ENCODE measurements at places on chromosomes 7 and 10.

- no peak for DNase-seq
Observed at GRCh38 chr7:99219185-99219767, 11.4 kb upstream of the KPNA7 start.

- peak; percentile 95 for DNase-seq
Observed at GRCh38 chr7:68461430-68461829, 1136.8 kb upstream of the AUTS2 start.

- DNase-seq: no peak
Observed at GRCh38 chr10:11113156-11113555, 95.5 kb downstream of the CELF2 start.

DNA sequence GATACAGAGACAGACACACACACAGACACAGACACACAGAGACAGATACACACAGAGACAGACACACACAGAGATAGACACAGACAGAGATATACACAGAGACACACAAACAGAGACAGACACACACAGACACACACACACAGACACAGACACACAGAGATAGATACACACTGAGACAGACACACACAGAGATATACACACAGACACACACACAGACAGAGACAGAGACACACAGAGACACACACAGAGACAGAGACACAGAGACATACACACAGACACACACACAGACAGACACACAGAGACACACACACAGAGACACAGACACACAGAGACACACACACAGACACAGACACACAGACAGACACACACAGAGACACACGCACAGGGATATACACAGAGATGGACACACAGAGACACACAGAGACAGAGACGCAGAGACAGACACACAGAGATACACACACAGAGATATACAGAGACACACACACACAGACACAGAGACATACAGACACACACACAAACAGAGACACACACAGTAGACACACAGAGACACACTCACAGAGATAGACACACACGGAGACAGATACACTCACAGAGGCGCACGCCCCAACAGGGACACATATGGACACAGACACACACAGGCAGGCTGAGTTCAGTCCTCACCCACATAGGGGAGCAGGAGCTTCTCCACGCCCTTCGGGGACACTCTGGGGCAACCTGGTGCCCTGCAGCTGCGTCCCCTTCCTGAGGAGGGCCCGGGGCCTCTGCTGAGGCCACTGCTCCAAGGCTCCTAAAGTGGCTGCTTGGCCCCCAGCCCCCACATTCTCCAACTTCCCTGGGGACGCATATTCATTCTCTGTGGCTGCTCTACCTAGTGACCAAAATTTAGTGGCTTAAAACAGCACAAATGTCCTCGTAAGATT, 10.3 kb upstream of the PPP2R2D start:
- no peak for DNase-seq

- no peak for DNase-seq
Observed at GRCh38 chr7:134419085-134419484, 39.8 kb downstream of the AKR1B1 start.

- no peak for DNase-seq
Observed at GRCh38 chr10:127368101-127368500, 171.7 kb upstream of the INSYN2A start.

DNA sequence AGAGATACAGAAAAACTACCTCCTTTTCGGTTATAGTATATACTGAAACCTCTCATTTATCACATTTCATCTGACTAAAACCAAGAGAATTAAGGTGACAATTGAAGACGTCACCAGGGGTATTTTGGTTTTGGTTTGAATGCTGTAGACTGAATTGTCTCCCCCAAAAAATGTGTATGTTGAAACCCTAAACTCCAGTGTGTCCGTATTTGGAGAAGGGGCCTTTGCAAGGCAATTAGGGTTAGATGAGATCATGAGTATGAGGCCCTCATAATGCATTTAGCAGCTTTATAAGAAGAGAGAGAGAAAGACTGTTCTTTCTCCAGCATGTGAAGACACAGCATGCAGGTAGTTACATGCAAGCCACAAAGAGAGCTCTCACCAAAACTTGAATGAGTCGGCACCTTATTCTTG, 59.5 kb downstream of the CACNA2D1 start:
- no peak for DNase-seq

DNA sequence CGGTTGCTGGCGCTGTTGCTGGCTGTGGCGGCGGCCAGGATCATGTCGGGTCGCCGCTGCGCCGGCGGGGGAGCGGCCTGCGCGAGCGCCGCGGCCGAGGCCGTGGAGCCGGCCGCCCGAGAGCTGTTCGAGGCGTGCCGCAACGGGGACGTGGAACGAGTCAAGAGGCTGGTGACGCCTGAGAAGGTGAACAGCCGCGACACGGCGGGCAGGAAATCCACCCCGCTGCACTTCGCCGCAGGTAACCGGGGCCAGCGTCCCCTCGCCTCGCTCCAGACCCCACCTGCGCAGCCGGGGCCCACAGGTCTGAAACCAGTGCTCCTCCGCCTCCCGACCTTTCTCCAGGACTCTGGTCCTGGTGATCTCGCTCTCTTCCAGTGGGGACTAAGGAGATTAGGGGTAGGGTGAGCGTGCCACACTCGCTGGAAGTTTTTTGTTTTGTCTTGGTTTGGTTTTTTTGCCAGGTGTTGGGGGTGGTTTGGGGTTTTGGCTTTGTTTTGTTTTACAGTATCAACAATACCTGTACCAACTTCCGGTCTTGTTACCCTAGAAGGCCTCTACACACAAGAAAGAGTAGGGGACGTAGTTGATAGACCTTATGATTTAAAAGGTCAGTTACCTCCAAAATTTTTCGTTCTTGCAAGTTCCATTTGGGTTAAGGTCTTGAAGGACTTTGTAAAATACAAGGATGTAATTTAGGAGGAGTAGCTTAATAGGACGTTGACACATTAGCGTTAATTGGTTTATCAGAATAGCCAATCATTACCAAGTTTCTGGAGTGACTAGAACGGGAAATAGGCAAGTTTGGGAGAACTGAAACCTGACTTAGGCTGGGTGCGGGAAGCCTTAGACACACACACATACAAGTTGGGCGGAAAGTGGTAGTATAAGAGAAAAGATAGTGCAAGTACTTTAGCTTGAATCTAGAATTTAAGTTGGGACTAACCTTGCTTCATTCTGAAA, 704 bp downstream of the TNKS2 start:
- peak; percentile 36 for DNase-seq

DNA sequence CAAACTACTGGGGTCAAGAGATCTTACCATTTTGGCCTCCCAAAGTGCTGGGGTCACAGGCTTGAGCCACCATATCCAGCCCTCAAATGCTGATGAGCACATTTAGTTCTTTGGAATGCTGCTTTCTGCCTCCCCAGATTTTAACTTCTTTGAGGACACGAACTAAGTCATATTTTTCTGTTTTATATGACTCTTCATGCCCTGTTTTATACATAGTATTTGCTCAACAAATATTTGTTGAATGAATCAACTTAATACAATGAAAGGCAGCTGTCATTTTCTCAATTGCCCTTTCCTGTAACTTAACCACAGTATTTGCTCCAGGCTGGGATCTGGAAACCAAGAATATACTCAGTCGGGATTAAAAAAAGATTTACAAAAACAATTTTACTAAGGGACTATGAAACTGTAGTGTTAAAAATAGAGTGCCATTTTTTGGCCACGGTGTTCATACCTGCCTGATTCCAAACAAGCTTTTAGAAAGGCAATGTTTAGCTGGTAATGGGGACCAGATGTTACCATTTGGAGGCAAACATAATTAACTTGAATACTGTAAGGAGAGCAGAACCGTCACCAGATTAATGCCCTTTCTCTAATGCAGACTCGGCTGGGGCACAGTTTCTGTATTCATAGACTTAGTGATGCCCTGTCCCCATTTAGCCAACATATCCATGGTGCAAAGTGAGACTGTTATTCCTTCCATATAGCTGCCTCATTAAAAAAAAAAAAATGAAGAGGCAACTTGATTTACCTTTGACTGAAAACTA, 117.6 kb downstream of the NRP1 start:
- DNase-seq: peak; percentile 88

GRCh38 chr7:31744294-31744874, 57.4 kb downstream of the PPP1R17 start:
- DNase-seq: peak; percentile 64

GRCh38 chr7:85261336-85261735, 74.5 kb upstream of the SEMA3D start:
- peak; percentile 73 for DNase-seq

GRCh38 chr10:103602028-103602851, 108.7 kb downstream of the NEURL1 start:
- DNase-seq: no peak

GRCh38 chr10:36474456-36474855, 650.9 kb upstream of the ANKRD30A start:
- no peak for DNase-seq

DNA sequence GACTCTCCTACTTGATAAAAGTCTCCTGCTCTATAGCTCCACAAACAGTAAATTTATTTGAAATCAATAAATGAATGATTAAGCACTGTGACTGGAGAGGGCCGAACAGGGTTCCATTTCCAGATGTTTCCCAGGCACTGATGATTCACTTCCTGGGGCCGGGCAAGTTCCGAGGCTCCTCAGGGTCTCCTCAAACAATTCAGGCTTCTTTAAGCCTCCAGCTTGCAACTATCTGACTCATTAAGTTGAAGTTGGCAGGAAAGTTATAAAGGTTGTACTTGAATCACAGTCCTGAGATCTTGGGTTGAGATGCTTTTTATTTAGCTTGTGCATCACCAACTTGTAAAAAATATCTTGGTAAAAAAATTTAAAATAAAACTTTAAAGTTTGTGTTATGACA, 612.9 kb downstream of the DNAJB6 start:
- DNase-seq: no peak

DNA sequence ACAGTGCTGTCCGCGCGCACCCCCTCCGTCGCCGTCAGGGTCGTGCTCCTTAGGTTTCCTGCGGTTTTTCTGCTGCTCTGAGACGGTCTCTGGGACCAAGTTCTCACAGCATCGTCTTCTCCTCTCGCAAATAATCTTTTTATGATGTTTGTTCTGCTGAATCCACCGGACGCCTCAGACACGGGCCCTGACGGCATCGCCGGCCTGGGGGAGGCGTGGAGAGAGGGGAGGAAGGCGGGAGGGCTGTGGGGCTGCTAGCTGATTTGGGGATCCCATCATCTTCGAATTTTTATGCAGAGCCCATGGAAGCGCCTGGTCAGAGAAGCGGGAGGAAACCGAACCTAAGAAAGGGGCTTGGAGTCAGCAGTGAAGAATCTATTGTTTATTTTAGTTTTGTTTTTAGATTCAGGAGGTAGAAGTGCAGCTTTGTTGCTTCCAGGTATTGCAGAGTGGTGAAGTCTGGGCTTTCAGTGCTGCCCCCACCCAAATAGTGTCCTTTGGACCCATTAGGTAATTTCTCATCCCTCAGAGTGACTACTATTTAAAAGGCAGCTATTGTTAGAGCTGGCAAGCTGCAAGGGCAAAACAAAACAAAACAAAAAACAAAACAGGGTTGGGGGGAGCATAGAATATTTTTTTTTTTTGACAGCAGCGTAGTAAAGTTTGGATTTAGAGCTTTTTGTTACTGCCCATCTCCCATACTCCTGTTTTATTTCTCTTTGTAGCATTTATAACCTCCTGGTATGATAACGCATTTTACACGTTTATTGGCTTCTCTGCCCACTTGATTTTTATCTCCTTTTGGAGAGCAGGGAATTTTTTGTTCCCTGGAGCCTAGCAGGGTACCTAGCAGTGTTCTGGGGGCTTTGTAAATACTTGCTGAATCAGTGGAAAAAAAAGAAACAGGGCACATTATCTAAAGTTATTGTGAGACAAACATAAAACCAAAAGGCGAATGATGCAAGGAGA, 92.6 kb downstream of the SPAG6 start:
- peak; percentile 31 for DNase-seq

DNA sequence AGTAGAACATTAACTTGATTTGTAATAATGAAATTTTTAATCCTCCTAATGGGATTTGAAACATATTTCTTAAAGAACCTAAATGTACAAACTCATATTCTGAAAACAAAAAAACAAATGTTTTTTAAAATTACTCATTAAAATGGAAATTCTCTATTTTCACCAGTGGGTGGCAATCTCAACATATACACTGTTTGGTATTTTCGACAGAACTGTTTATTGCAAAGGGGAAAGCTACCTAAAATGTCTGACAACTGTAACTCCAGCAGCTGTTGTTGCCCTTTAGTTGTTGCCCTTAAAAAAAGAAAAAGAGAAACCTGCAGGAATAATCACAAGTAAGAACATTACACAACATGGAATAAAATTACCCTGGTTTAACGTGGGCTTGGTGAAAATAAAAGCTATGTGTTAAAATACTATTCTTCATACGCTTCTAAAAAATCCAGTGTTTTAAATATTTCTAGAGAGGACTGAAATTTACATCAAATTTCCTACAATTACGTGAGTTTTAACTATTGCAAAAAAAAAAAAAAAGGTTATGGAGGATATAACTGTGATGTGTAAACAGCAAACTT, 54.5 kb downstream of the COL1A2 start:
- DNase-seq: peak; percentile 51

- DNase-seq: no peak
Observed at GRCh38 chr10:13308096-13308495, 8.2 kb upstream of the PHYH start.

DNA sequence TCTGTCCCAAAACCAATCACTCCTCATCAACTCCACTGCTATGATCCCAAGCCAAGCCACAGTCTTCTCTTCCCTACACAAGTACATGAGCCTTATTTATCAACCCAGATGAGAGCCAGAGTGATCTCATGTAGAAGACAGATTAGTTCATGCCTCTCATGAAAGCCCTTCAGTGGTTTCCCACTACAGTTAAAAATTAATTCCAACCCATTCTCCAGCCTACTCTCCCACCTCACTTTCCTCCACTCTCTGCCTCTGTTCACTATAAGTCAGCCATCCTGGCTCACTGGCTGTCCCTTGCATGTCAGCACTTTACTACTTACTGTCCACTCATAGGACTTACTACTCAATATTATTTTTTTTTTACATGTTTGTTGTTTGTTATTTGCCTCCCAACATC, 67.3 kb downstream of the CACUL1 start:
- DNase-seq: no peak

GRCh38 chr7:151315038-151315655, 26.5 kb upstream of the NUB1 start:
- peak; percentile 54 for DNase-seq
